A673 (cell line): ENCODE measurements at places on chromosomes 3 and 15.

GRCh38 chr3:192857260-192857661, 60.4 kb downstream of the MB21D2 start:
- no peak for DNase-seq

- DNase-seq, result no peak
Measured at GRCh38 chr15:73928241-73928579, 1.9 kb downstream of the LOXL1 start.

- DNase-seq, result no peak
Measured at GRCh38 chr3:46277476-46277875, 35.2 kb downstream of the CCR3 start.

DNA sequence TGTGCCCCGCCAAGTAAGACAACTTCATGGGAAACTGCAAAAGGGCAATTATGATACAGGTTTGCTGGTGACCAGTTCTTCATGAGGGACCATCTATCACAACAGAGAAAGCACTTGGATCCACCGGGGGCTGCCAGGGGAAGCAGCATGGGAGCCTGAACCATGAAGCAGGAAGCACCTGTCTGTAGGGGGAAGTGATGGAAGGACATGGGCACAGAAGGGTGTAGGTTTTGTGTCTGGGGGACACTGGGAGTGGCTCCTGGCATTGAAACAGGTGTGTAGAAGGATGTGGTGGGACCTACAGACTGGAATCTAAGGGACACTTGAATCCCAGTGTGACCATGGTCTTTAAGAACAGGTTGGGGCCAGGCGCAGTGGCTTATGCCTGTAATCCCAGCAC, 22.6 kb downstream of the MKRN2 start:
- DNase-seq, result no peak

DNA sequence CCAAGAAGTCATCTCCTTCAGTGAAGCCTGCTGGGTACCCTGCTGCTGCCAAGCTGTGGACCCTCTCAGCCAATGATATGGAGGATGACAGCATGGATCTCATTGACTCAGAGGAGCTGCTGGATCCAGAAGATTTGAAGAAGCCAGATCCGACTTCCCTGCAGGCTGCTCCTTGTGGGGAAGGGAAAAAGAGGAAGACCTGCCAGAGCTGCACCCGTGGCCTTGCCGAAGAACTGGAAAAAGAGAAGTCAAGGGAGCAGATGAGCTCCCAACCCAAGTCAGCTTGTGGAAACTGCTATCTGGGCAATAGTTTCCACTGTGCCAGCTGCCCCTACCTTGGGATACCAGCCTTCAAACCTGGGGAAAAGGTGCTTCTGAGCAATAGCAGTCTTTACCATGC, 13.7 kb upstream of the ANP32A start:
- no peak for DNase-seq

GRCh38 chr15:88393719-88394519, 73.3 kb downstream of the MRPL46 start:
- no peak for DNase-seq

- no peak for DNase-seq
Measured at GRCh38 chr3:60801307-60801706, 449.9 kb downstream of the FHIT start.

DNA sequence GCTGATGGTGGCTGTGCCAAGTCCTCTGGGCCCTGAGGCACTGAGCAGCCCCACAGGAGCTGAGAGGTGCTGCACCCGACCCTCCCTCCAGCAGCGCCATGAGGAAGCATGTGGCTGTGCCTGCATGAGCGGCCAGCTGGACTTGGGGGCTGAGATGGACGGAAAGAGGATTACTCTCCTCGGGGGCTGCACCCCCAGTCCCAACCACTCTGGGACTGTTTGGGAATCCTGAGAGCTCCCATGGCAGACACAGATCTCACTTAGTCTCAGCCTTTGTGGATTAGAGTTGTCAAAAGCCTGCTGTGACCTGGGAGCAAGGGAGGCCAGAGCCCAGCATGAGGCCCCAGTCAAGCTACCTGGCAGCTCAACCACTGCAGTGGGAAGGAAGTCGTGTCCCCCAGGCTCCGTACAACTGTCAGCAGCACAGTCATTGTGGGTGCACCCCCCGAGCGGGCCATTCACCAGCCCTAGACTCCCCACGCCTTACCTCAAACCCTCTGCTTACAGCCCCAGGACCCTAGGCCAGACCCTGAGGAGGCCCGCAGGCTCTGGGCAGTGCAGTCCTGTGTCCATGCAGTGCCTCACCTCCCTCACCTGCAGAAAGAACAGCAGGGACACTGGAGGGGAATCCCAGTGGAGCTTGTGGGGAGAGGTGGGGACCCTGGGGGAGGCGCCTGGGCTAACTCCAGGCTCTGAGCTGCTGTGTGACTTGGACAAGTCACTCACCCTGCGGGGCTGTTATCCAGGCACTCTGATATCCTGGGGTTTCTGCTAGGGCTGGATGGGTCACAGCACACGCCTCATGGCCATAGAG, 17.1 kb downstream of the PRR23E start:
- no peak for DNase-seq

GRCh38 chr3:171906951-171907676, 64.0 kb downstream of the TMEM212 start:
- no peak for DNase-seq

- no peak for DNase-seq
Measured at GRCh38 chr15:60135961-60136360, 131.8 kb downstream of the FOXB1 start.

DNA sequence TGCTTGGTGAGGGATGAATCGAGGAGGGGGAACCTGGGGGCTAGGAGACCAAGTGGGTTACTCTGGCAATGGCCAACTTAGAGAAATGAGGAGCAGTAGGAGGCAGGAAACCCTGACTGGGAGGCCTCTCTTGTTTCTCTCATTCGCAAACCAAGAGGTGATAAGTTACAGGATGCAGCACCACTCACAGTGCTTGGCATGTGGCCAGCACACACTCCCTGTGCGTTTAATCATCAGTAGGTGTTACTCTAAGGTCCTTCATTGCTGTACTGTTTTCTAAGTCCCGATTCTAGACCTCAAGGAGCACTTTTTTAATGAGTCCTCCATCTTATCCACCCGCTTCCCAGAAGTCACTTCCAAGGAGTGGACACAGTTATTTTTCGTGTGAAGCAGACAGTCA, 314.1 kb upstream of the TRIM42 start:
- peak; percentile 7 for DNase-seq

- DNase-seq, result no peak
Measured at GRCh38 chr3:149999421-149999820, 28.7 kb upstream of the PFN2 start.

DNA sequence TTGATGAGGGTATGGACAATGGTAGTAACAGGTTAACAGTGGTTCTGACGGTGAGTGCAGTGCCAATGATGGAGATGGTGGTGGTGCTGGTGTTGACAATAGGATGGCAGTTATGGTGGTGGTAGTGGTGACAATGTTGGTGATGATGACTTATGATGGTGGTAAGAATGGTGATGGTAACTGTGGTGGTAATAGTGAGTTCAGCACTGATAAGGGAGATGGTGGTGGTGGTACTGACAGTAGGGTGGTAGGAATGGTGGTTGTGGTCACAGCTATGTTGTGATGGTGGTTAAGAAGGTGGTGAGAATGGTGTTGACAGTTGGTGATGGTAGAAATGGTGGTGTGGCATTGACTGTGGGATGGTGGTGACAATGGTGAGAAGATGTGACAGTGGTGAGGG, 13.4 kb upstream of the INSYN1 start:
- DNase-seq, result no peak

DNA sequence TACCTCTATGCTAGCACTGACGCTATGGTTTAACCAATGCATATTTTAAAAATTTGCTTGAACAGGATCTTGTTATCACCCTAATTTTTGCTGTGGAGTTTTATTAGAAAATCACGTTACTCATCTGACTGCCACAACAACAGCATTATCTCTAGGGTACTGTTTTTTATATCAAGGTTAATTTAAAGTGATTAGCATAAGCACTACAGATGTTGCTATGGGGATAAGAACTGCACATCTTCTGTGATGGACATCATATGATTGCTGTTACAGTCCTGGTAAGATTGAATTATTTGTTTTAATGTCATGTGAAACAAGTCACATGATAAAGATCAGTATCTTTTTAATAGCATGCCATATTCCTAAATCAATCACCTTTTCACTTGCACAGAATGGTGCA, 492.2 kb upstream of the ROBO2 start:
- DNase-seq, result no peak

DNA sequence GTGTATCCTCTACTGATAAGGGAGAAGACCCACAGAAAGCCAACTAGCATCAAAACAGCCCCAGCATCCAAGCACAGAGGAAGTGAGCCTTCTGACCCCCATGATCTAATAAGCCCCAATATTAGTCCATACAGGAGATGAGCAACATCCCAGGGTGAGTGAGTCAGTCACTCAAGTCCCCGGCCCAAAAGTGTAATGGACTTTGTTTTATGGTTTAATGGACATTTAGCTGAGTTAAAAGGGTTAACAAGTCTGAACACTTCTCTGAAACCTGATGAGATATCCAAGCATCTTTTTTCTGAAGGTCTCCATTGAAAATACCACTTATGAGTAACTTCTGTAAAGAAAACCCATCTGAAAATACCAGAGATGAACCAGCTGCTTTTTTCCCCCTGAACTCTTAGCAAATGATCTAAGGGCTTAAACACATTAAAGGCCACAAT, 115.6 kb downstream of the GREM1 start:
- DNase-seq, result no peak

GRCh38 chr3:74054566-74054965, 429.8 kb upstream of the PDZRN3 start:
- no peak for DNase-seq

DNA sequence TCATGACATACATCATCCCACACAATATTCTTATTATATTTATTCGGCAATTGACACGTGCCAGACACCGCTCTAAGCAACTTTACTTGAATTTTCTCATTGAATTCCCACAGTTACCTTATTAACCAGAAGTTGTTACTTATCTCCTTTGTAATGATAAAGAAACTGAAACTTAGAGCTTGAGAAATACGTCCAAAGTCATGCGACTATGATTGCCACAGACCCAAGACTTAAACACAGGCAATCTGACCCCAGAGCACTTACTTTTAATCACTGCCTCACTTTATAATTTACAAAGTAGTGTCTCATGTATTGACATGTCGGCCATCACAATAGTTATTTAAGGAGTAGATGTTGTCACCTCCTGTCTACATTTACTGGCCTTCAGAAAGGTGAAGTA, 64.7 kb downstream of the ATP13A4 start:
- no peak for DNase-seq

DNA sequence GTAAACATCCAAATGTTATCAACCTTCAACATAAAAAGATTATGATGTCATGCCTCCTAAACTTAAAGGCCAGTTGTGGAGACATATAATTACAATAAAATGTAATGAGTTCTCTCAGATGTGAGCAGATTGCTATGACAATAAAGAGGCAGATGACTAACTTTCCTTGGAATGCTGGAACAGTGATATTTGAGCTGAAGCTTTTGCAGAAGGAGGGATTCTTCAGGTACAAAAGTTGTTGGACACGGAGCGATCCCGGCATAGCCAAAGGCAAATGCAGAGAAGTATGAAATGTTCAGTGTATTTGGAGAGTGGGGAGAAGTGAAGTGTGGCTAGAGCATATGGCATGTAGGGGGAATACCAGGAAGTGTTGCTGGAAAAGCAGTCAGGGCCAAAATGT, 520.1 kb downstream of the FGF12 start:
- no peak for DNase-seq

DNA sequence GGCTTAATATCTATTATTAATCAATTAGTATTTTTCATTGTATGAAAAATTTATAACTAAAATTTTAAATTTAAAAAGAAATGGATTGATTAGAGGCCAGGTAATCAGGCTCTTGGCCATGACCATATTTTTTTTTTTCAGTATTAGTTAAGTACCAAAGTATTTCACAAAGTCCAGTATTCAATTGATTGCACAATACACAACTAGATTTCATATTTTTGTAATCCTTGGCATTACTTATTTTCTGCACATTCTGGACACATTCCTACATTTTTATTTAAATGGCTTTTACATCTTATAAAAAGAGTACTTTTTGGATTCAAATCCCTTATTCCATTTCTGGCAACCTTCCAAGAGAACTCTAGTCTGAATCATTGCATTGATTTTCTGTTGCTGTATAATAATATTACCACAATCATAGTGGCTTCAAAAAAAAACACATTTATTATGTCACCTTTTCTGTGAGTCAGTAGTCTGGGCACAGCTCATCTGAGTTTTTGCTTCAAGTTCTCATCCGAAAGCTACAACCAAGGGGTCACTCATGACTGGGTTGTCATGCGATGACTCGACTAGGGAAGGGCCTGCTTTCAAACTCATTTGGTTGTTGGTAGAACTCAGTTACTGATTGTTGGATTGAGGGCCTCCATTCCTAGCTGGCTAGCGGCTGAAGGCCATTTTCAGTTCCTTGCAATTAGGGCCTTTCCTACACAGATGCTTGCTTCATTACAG, 90.7 kb downstream of the CNTN6 start:
- no peak for DNase-seq

DNA sequence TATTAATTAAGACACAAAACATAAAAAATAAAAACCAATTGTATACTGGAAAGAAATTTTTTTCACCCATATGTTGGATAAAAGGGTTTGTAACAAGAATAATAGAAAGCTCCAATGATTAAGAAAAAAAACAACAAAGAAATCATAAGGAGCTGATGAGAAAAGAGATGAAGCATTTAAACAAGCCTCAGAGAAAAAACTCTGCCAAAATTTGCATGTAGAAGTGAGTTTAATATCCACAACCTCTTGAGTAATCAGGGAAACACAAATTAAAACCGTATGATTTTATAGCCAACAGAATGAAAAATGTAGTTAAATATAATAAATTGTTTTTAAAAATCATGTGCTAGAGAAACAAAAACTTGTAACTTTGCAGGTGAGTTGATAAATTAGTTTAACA, 192.9 kb downstream of the BCHE start:
- no peak for DNase-seq

GRCh38 chr3:95474338-95474737, 1340.1 kb upstream of the EPHA6 start:
- DNase-seq, result no peak

DNA sequence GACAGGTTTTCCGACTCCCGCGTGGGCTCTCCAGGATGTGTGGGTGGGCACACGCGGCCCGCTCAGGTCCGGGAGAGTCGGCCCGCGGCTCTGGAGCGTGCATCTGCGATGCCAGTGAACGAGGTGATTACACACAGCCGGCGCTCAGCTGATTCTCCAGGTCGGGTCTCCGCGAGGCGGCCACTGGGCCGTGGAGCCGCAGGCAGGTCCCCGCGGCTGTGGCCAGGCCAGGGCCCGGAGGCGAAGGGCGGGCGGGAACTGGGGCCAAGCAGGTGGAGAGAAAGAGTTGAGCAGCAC, 13.2 kb downstream of the PAK6 start:
- DNase-seq, result no peak

DNA sequence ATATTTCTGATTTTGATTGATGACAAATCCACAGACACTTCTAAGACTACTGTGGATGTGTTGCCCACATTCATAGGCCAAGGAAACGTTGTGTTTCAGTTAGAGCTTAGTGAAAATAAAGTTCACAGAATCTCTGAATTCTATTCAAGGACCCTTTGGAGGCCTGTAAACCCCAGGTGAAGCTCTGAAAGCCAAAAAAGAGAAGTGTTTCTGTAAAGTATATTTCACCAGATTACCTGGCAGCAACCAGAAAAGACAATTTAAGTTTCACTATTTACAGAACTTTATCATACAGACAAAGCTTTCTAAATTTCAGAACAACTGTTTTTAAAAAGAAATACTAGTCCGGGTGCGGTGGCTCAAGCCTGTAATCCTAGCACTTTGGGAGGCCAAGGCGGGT, 2.6 kb downstream of the CLPX start:
- no peak for DNase-seq
